ENCODE measurements at places on chromosomes 6 and 20.
A peak's percentile ranks its signal among the peaks of the same experiment; 100 is the strongest.

GRCh38 chr6:3791526-3792203 is 40.2 kb upstream of the PXDC1 start:
- DNase-seq: no peak

DNA sequence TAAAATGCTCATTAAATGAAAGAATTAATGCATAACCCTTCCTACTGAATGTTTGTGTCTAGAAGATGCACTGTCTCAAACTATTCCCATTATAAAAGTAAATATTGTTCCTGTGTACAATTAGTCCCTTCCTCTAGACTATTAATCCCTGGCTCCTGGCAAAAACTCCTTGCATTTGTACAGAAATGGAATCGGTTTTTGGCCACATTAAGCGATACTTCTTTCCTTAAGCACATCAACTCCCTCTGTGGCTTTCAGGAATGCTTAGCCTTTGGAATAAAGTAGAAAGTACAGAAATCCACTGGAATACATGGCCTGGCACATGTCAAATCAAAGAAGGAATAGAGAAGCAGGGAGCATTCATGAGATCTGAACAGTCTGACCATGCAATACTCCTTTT is 179.8 kb downstream of the GMPR start:
- no peak for DNase-seq

DNA sequence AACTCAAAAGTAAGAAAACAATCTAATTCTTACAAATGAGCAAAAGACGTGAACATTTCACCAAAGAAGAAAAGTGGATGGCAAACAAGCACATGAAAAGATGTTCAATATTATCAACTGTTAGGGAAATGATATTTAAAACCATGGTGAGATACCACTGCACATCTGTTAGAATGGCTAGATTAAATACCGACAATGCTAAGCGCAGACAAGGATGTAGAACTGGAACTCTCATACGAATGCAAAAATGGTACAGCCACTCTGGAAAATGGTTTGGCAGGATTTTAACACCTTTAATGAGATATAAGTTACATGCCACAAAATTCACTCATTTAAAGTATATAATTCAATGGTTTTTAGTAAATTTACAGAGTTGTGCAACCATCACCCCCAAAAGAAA is 44.6 kb upstream of the NFATC2 start:
- DNase-seq: no peak

DNA sequence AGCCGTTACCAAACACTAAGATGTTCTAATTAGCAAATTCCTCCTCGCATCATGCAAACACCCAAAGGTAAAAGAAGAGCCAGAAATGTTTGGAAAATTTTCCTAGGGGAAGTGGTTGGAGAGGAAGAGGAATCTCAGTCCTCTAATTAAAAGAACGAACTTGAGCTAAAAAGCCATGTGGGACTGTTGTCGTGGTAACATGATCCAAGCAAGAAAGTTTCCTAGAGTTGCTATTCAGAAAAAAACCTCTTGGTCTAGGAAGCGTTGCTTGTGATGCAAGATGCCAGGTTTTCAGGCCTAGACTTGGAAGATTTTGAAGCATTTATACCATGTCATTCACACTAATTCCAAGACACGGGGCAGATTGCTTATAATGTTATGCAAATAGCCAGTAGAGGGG is 106.8 kb upstream of the DOK5 start:
- no peak for DNase-seq

DNA sequence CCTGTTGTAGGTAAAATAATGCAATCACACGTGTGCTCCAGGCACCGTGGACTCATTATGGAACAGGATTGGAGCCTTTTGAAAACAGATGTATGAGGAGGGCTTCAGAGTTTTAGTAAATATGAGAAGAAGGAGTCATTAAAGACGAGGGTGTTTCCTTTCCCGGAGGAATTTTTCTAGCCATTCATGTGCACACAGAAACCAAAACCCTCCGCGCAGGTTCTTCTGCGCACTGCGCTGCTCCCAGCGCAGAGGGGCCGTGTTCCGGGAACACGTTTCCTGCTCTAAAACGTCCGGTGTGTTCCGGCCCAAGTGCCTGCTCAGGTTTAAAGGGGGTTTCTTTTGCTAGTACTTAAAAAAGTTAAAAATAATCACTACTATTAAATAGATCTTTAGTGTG is 11.6 kb downstream of the GPR31 start:
- DNase-seq: no peak

DNA sequence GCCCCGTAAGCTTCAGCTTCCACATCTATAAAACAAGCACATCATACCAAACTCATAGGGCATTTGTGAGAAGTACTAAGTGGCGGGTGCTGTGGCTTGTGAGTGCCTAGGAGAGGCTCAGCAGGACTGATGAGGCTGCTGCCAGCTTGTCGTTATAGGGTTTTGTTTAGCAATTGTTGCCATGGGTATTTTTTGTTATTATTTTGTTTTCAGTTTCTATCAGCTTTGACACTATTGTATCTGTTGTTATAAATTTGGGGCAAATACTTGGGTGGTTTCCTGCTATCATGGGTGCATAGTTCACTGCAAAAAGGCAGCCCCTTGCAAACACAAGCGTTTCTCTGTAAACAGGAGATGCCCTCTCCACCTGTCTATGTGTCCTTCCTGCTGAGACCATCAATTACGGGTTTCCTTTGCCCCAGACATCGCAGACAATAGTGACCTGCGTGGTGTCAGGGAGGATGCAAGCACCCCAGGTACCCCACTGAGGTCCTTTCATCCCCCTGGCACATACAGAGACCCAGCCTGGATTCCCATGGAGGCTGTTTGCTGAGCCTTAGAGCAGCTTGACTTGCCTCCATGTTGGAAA is 3.1 kb upstream of the CCDC167 start:
- DNase-seq: no peak

DNA sequence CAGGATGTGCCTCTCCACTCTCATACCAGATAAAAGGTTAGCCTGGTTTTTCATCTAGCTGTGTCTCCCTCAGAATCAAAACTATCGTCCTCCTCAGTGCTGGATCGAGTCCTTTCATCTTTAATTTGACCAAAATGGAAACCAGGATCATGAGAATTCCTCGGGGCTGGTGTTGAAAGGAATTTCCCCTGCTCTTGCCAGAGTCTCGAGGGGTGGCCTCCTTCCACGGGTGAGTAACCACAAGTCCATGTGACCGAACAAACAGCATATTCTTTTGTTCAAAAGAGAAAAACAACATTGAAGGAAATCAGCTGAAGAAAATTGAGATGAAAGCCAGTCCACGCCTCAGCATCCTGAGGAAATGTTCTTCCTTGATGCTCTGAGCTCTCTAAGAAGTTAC is 165.9 kb upstream of the CDYL start:
- DNase-seq: peak; percentile 84

DNA sequence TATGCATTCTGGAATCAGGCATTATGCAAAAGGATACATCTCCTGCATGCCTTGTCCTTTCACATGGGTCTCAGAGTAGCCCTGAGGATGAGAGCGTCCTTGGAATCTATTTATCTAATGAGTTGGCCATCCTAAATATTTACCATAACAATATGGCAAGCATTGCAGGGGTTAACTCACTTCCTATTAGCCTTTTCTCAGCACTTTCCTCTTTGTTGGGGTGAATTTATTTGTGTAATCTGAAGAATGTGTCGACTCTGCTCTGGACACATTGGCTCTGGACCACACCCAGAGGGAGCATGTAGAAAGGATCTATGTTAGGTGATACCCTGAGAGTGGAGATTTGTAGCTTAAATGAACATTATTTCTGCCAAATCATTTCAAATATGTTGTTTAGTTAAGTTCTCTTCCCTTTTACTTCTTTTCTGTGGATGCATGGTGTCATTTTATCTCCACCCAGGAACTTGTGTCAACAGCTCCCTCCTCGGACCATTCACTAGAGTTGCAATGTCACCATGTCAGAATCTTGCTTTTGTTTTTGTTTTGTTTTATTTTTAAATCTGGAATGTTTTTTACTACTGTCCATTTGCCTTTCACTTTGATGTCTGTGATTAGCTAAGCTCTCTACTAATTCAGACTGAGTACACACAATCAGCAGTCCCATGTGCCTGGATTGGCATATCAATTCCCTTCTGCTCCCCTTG is 757.0 kb upstream of the MMS22L start:
- DNase-seq: peak; percentile 23

DNA sequence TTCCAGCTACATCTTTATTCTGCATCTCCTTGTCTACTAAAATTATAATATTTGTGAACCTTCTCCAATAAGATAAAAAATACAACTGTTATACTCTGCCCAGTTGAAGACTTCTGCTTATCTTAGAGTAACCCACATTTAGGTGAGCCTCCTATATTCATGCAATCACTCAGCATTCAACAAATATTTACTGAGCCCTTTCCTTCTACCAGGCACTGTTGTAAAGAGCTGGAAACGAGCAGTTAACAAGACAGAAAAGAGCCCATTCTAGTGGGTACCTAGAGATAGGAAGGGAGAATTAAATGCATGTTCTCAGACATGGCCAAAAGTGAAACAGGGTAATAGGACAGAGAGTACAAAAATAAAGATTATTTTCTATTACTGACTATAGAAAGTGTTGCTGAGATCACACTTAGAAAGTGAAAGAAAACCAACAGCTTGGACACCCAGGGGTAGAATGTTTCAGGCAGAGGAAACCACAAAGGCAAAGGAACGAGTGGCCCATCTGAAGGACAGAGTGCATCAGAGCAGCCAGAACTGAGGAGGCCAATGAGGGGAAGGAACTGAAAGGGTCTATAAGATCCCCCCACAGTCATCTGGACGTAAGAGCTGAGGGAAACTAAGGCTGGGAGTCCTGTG is 50.8 kb upstream of the SMLR1 start:
- no peak for DNase-seq

GRCh38 chr20:58306421-58307261 is 2.9 kb upstream of the RAB22A start:
- peak; percentile 66 for DNase-seq

DNA sequence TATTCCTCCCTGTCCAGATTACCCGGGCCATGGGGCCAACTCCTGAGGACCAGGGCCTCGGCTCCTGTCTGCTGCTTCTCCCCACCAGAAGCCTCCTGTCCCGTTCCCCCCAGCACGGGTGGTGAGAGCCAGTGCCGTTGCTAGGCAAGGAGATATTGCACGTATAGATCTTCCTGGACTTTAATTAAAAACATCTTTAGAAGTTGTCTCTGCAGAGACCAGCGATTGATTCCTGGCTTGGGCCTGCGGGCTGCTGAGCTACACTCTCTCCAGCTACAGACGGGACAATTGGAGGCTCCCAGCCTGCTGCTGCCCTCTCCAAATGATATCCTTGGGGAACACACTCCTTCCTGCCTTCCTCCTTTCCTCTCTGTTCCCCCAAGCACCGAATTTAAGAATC is 74.6 kb downstream of the CDH22 start:
- DNase-seq: no peak

DNA sequence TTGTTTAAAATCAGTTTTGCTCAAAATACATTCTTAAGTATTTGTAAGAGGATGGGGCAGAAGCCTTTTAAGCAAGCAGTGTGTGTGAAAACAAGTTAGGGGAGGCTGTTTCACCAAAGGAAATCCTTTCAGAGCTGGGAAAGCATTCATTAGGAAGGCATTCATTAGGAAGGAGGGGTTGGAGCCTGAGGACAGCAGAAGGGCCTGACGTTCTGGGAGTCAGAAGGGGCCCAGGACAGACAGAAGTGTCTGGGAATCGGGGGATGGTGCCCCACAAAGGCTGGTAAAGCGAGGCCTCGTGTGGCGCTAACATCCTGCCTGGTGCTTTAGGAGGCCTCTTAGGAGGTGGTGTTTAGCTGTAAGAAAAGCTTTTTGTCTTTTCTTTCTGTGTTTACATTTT is 80.6 kb upstream of the NXT1 start:
- no peak for DNase-seq

DNA sequence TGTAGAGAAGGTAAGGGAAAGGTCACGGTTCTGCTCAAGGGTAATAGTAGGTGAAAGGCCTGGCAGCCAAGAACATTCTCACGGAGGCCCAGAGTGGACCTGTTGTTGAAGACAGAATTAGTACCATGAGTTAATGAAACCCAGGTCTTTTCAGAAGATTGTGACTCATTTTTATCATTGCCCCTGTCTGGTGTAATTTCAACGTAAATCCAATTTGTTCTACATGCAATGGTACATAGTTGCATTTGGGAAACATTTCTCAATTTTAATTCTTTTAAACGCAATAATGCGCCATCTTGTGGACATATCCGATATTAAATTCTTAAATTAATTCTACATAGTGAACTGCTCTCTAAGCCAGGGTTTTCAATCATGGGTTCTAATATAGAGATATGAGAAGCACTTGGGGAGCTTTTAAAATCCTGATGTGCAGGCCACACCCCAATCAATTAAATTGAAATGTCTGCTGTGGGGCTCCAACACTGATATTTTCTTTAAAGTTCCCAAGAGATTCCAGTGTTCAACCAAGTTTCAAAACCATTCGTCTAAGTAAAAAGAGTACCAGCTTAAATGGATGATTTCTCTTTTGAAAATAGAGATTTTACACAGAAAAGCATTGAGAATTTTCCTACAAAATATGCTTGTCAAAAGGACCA is 257.4 kb downstream of the PLCB1 start:
- DNase-seq: peak; percentile 71

DNA sequence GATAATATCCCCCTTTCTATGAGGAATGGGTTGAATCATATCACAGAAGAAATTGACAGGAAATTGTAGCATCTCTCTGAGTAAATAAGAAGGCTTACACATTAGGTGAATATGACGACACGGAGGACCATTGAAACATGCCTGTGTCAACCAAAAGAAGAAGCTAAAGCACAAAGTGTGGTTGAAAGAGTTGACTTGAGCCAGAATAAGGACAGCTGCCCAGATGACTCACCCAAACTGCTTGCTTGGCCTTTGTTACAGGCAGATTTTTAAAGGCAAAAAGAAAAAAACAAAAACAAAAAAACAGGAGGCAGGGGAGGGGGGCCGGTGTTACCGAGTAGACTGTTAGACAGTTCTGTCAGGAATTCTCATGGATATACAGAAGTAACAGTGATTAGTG is 129.8 kb upstream of the EDN1 start:
- peak; percentile 65 for DNase-seq

All from astrocyte of the spinal cord (primary cell).